ENCODE measurements at places on chromosomes 3 and 15.

- no peak for DNase-seq
These were observed 89.8 kb downstream of the THBS1 start for GRCh38 chr15:39670687-39671086.

- no peak for DNase-seq
These were observed 199.4 kb downstream of the CLSTN2 start for GRCh38 chr3:140134231-140134965.

- DNase-seq = no peak
These were observed 346.0 kb downstream of the MFSD1 start for GRCh38 chr3:159147813-159148212.

DNA sequence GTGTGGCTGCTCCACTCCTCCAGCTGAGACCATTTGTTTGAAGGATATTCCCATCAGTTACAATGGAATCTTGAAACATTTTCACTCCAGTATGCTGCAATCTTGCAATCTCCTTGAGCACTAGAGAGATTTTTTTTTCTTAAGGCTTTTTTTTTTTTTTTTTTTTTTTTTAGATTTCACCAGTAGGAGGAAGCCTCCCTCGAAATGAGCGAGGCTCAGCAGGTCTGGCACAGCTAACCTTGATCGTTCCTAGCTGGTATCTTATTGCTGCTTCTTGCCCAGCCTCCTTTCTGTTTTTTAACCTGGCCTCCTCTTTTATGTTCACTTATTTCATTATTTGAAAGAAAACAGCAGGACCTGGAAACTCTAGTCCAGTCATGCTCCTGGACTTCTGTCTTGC lies 48.1 kb downstream of the RAP2B start:
- DNase-seq = no peak

- DNase-seq = no peak
These were observed 65.4 kb downstream of the EEFSEC start for GRCh38 chr3:128218548-128219257.

Measured in activated CD4-positive, alpha-beta T cell treated with anti-CD3 and anti-CD28 coated beads for 1 hour (primary cell).